Substantia nigra (tissue), 51 donors: ENCODE measurements at places on chromosomes 16 and 17.

DNA sequence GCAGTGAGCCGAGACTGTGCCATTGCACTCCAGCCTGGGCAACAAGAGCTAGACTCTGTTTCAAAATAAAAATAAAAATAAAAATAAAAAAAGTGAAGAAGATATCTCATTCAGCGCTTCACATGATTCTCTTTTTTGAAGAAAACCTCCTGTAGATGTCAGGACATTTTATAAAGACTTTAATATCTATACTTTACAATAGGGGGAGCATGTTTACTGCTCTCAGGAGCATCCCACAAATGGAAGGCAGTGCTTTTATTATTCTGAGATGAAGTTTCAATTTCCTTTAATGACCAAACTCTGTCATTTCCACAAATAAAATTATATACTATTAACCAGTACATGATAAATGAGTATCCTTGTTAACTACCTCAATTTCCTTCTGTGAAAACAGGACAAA is 118.7 kb upstream of the MYOCD start:
- DNase-seq = no peak

GRCh38 chr16:4695473-4696171 is 2.3 kb downstream of the NUDT16L1 start:
- no peak for DNase-seq

- peak; percentile 57 for DNase-seq
Measured at GRCh38 chr17:44279666-44280391, 11.9 kb upstream of the SLC4A1 start.

GRCh38 chr16:58096249-58096648 is 32.9 kb downstream of the CFAP20 start:
- no peak for DNase-seq
